ENCODE measurements at places on chromosomes 7 and 10.

DNA sequence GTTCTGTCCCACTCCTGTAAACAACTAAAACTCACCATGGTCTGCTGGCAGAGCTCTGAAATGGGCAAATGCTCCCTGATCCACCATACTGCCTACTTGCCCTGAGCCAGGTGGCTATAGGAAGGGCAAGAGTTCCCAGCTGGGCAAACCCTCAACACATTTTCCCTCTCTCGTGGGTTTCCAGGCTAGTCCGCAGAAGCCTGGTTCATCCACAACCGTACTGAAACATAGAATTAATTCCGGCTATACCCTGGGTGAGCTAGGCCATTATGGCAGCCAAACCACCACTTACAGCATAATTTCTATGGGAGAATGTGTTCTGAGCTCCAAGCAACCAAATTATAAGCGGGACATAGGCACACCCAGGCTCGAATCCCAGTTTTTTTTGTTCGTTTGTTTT is 20.1 kb upstream of the DDIT4 start:
- no peak for DNase-seq

DNA sequence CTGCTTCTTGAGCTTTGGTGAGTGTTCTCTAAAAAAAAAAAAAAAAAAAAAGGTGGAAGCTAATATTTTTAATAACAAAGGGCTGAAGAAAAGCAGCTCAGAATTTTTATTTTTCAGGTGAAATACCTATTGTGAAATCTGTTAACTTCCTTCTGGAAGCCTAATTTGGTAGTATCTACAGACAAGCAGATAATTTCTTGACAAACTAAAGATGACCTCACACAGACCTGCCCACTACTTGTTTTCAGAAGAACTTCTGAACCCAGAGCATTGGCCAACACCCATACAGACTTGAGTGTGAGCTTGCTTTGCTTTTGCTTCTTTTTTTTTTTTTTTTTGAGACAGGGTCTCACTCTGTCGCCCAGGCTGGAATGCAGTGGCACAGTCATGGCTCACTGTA is 31.2 kb downstream of the LRRC4 start:
- DNase-seq = no peak

DNA sequence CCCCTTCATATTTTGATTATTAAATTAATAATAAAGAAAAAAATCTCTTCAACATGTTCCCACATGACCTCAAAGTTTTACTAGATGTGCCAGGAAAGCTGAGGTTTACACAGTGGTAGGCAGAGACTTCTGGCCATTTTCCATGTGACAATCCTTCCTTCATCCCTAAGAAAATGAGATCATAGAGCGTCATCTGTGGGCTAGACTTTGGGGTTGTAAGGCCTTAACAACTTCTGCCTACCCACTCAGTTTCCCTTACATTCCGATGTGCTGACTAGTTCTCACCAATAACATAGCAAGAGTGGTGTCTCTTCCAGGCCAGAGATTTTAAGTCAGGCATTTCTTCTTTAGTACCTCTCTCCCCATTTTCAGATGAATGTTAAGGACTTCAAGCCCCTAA is 171.1 kb upstream of the PHF14 start:
- DNase-seq = no peak

DNA sequence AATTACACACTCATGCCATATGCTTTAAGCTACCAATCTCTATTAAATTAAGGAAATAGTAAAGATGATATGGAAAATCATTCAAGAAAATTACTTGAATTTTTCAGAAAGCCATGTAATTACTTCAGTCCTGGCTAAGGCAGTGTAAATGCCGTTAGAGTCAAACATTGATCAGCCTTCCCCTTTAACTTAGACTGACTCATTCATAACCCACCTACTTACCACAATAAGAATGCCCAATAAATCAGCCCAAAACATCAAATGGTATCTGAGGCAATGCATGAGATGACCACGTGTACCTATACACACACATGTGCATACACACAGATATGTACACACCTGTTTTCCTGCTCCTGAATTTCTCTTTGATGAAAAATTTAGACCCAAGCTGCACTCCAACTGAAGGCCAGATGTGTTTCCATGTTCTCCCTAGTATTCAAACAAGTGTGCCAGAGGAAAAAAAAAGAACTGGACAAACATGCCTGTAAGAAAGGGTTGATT is 30.2 kb upstream of the PDE1C start:
- DNase-seq = no peak

DNA sequence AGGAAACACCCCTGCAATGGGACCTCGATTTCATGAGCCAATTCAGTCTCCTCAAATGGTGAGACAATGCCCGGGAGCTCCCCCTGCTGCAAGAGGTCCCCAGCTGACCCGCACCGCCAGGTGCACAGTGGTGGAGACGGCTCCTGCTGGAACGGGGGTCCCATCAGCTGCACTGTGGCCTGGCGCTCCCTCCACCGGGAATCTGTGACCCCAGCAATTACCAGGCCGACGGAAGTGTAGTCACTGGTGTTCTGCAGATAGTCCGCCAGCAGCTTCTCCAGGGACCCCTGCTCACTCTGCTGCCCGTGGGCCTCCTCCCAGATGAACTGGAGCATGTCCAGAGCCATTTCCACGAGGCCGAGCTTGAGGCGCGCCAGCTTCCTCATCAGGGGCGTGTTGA is 64.9 kb upstream of the NKX6-2 start:
- no peak for DNase-seq

GRCh38 chr7:77497079-77497478 is 40.0 kb upstream of the PTPN12 start:
- DNase-seq = no peak

GRCh38 chr10:57905010-57905409 is 362.7 kb downstream of the IPMK start:
- DNase-seq = no peak

DNA sequence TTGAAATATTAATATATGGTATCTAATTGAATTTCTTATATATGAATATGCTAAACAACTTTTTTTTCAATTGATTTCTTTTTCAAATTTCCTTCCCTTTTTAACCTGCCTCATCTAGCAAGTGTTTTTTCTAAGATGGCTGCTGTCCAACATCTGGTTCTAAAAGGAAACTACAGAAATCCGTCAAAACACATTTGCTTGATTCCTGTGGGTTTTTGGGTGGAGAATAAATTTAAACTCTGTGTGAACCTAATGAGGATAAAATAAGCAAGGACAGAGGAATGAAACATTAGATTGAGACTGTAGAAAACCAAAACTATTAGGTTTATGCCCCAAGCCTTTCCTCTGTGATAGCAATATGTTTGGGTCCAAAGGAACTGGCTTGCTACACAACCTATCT is 75.5 kb upstream of the STARD3NL start:
- no peak for DNase-seq

DNA sequence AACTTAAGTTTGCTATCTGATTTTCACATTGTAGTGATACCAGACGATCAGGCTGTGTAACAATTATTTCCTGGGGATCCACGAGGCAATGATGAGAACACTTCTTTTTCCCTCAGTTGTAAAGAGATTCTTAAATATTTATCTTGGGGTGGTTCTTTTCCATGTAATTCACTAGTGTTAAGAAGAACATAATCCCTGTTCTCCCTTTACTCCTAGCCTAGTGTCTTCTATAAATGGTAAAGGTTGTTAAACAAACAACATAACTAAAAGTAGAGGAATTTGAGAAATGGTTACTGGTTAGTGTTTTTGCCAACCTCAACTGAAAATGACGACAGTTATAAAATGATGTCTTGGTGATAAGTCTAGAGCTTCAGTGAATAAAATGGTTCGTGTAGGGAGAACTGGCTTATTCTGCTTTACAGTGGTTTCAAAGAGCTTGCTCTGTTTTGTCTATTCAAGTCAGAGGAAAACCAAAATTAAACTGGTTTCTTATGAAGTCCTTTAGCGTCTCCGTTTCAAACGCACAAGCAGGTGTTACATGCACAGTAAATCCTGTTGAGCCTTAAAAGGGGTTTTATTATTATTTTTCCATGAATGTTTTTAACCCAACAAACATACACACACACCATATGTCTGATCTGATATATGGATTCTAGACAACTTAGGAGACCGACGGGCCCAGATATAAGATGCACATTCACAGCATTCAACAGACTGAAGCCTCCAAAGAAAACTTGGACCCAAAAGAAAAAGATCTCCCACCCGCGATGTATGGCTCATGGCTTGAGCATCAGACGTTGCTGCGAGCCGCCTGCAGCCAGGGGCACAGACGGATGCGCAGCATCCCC is 1.1 kb downstream of the TBX20 start:
- DNase-seq = no peak

DNA sequence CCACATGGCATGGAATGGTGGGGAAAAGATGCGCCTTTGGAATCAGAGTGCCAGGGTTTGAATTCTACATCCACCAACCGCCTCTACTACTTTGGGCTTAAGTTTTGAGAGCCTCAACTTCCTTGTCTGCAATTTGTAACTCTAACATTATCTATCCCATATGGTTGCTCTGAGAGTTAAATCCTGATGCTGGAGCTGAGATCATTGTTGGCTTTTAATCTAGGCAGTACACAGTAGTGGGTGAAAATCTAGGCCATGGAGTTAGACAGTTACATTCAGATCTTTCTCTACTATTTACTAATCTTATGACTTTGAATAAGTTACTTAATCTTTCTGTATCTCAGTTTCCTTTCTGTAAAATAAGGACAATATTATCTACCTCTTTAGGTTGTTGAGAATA is 149.7 kb upstream of the AOAH start:
- DNase-seq = no peak

GRCh38 chr7:38438970-38439369 is 165.5 kb upstream of the TARP start:
- no peak for DNase-seq

DNA sequence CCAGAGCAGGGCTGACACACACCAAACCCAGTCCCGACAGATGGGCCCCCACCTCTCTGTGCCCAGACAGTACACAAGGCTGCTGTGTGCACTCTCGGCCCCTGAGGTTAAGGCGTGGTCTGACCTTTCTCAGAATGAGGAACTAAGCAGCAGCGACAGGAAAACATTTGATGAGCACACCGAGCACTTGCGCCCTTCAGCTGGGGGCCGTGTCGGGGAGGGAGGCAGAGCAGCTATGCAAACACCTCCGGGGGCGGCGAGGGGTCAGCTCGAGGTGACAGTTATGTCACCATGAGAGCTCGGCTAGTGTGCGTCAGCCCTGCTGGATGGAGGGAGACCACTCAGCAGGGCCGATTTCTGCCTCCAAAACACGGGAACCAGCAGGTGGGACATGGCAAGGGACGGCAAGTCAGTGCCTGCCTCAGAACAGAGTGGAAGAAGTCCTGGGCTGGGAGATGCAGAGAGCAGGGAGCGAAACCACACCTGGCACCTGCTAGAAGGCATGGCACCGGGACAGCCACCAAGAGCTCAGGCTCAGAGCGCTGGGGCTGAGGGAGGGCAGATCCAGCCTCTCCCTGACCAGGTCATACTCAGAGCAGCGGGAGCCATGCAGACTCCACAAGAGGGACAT is 57.4 kb downstream of the CHST15 start:
- no peak for DNase-seq

DNA sequence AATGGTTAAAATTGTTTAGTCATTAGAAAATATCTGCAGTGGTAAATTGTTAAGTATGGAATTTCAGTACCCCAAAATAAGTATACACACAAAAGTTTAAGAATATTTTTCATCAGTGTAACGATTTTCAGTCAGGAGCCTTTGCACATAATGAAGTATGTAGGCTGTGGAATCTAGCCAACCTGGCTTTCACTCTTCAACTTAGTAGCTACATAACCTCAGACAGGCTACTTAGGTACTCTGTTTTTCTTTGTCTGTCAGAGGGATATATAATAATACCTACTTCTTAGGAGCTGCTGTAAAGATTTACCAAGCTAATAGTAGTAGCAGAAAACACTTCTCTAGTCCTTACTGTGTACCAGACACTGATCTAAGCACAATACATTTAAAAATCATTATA is 137.5 kb downstream of the ZEB1 start:
- no peak for DNase-seq

DNA sequence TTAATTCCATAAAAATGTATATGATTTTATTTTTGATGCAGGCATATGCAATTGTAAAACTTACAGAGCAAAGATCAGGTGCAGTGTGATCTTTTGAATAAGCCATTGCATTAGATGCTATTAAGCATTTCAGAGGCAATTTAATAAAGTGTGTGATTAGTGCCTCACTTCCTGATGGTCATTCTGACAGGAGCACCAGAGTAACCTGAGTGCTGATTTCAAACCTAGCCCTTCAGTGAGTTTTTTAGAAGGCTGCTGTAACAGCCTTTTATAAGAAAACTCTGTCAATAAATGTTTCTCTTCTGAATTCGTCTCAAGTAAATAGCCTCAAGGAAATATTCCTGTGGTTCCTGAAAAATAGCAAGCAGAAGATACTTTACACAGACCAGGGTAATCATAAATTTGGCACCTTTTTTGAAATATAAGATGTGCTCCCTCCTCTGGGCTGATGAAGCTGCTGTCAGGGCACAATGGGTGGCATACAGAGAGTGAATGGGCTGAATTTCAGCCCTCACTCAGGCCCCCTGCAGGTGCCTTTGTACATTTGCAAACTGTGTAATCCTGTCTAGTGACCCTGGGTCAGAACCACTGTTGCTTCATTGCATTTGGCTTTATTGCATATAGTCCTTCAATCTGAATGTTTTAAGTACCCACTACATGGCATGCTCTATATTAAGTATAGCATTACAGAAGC is 193.7 kb upstream of the CSTF2T start:
- no peak for DNase-seq

- no peak for DNase-seq
Measured at GRCh38 chr10:58554316-58554715, 41.6 kb downstream of the BICC1 start.

DNA sequence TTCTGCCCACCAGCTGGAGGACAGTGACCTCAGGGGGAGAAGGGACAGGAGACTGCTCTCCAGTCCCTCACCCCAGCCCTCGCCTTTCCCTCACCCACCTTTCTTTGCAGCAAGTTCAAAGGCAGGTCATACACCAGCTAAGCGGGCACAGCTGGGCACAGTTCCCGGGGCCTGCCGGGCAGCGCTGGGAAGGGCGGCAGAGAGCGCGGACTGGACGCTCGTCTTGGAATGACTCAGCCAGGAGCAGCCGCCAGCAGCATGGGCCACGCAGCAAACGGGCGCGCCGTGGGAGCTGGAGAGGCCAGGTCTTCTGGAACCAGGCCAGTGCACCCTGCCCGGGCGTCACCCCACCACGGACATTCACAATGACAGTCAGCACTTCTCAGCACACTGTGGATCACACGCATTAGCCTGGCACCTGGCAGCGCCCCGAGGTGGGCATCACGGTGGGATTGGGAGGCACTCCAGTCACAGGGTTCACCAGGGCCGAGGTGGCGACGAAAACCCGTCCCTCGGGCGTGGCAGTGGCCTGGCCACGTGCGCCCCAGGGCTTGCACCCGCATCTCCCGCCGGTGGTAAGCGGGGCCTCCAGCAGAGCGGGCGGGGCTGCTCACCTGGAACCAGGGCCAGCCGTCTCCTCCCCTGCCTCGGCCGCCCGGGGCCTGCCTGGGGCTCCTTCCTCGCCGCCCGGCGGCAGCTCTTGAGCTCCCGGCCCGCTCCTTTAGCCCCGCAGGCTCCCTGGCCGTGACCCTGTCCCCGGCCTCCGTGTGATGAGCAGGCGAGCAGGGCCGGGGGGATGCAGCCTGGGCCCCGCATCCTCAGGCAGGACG is 29.0 kb upstream of the WDFY4 start:
- no peak for DNase-seq

- DNase-seq = no peak
Measured at GRCh38 chr7:101650579-101651081, 21.5 kb upstream of the MYL10 start.

All from central memory CD8-positive, alpha-beta T cell (primary cell).